Cerebellum (tissue), 4 donors: ENCODE measurements at places on chromosomes 3 and 15. TPM values are rescaled to one million over a fixed set of nuclear protein-coding genes. Genes with fewer than 3 reads are reported as not detected.

- no peak for DNase-seq
Measured at GRCh38 chr3:47533481-47533880, 20.0 kb upstream of the ELP6 start.

Gene ASB14
- 0.27 TPM for total RNA-seq

- no peak for DNase-seq
Measured at GRCh38 chr3:174206607-174207192, 652.4 kb upstream of the NAALADL2 start.

DNA sequence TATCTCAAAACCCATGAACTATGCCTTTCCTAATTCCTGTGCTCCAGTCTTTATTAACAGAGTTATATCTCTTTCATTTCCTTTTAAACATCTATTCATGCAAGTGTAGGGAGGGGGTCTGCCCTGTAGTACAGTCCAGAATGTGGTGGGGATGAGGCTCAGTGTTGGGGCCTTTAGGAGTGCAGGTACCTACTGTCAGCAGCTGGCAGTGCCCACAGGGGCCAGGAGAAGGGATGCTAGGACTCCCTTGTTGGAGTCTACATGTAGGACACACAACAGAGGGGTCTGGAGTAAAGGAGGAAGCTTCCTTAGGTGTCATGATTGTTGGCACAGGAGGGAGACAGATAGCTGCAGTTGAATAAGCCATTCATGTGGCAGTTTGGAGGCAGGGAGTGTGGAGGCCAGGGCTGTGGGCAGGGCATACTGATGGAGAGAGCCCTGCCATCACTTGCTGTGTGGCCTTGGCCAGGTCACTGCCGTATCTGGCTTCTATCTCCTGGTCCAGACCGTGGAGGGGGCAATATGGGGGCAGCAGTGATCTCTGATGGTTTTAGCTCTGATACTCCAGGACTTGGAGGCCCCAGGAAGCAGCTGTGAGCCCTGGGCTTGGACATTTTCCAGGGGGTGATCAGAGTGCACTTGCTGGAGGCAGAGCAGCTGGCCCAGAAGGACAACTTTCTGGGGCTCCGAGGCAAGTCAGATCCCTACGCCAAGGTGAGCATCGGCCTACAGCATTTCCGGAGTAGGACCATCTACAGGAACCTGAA lies 29.5 kb downstream of the ESYT3 start:
- no peak for DNase-seq

Gene MUSTN1
- 0.82 TPM for total RNA-seq

DNA sequence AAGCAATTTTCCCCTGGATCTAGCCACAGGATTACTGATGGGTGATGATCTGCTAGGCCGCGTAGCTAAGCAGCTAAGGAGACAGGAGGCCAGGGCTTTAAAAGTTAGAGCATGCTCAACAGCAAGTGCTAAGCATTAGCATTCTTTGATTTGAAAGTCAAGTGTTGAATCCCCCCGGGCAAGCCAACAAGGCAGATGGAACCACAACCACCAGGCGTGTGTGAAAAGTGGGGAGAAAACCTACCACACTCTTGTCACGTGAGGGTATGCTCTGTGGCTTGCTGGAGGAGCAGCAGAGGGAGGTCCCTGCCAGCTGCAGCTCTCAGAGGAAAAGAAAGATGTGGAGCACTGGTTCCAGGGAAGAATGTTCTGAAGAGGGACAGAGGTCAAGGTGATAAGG lies 20.9 kb downstream of the SLC51A start:
- no peak for DNase-seq
